ENCODE measurements at places on chromosomes 1 and 21.
A peak's percentile ranks its signal among the peaks of the same experiment; 100 is the strongest.

GRCh38 chr1:116916533-116917445 is 7.1 kb downstream of the PTGFRN start:
- no peak for DNase-seq

GRCh38 chr1:160406131-160406968 is 6.0 kb downstream of the VANGL2 start:
- DNase-seq: no peak

GRCh38 chr1:1547476-1547875 is 7.1 kb upstream of the TMEM240 start:
- DNase-seq: no peak

DNA sequence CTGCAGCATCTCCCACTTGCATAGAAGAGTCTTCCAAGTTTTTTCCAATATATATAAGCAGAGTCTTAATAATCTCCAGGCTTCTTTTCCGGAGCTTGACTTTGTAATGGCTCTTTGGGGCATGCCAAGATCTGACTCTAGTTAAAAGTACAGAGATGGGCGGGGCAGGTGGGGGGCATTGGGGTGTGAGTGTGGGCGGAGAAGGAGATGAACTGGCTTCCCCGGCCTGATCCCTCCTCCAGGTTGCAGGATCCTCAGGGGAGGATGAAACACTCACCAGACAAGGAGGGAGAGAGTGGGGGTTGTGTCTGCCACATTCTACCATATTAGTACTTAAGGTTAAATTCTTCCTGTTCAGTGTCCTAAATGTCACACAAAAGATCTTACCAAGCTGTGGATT is 23.0 kb downstream of the S100A10 start:
- no peak for DNase-seq

DNA sequence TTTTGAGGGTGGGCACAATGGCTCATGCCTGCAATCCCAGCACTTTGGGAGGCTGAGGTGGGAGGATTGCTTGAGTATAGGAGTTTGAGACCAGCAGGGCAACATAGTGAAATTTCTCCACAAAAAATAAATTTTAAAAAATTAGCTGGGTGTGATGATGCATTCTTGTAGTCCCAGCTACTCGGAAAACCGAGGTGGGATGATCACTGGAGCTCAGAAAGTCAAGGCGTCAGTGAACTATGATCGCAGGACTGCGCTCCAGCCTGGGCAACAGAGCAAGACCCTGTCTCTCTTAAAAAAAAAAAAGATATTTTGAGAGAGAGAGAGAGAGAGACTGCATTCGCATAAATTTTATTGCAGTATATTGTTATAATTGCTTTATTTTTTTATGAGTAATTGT is 75.9 kb upstream of the B3GALT5 start:
- DNase-seq: no peak

- no peak for DNase-seq
Observed at GRCh38 chr1:186655876-186656275, 24.3 kb downstream of the PTGS2 start.

GRCh38 chr1:1001057-1001783 is 1.3 kb upstream of the HES4 start:
- no peak for DNase-seq

DNA sequence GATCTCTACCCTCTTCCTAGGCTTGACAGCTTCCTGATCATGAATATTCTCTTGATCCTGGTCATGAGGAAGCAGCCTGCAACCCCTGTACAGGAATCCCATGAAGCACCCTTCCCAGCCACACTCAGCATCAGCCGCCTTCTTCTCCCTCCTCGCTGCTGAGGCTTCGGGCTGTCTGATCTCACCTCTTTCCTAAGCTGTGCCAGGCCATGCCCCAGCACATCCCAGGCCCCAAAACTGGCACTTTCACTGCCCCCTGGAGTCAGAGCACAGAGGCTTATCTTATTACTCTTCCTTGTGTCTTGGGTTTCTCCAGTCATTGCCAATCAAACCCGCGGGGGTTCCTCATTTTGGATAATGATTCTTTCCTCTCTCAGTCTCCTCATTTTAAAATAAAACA is 259.5 kb downstream of the RGS7 start:
- DNase-seq: no peak

GRCh38 chr1:231584117-231584516 is 42.5 kb upstream of the DISC1 start:
- DNase-seq: peak; percentile 91

GRCh38 chr1:43708002-43708410 is 670 bp downstream of the ST3GAL3 start:
- DNase-seq: peak; percentile 62

All from choroid plexus epithelial cell (primary cell).